ENCODE measurements at places on chromosomes 4 and X.
A peak's percentile ranks its signal among the peaks of the same experiment; 100 is the strongest.

DNA sequence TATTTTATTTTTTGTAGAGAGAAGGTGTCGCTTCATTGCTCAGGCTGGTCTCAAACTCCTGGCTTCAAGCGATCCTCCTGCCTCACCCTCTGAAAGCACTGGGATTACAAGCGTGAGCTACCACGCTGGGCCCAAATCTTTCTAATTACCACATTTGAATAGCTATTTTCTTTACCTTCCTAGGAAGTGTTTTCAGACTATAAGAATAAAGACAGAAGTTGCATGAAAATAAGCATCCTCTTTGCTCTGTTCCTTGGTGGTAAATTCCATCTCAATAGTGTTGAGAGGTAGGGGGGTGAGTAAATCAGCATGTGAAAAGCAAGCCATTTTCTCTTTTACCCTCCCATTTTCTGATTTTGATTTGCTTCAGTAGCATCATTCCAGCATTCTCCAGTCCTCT, 122.4 kb downstream of the LARP7 start:
- no peak for DNase-seq

DNA sequence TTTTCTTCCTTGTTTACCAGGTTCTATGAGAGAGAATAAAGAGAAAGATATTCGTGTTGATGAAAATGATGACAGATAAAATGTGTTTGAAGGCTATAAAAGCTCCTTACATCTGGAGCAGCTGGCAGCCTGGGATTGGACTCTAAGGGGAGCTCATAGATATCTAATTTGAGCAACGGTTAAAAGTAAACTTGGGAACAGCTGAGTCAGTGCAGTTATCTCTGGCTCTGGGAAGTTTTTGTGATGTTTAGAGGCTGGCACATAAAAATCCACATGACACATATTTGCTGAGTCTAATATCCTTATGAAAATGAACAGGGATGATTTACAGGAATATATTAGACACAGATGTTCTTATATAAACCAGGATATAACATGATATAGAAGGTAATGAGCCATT, 331.8 kb upstream of the TENM3 start:
- no peak for DNase-seq

- no peak for DNase-seq
These were observed 429.1 kb upstream of the INTU start for GRCh38 chr4:127203562-127204200.

- DNase-seq, result no peak
These were observed 51.7 kb downstream of the RAB28 start for GRCh38 chr4:13432453-13432852.

- DNase-seq, result peak; percentile 3
These were observed 172.1 kb downstream of the OPHN1 start for GRCh38 chrX:68261060-68261672.

All from H4 (cell line).